ENCODE measurements at places on chromosomes 12 and 14. TPM values are rescaled to one million over a fixed set of nuclear protein-coding genes. Genes with fewer than 3 reads are reported as not detected.
A peak's percentile ranks its signal among the peaks of the same experiment; 100 is the strongest.

- DNase-seq: no peak
Measured at GRCh38 chr14:54435500-54435981, 5.6 kb downstream of the CNIH1 start.

DNA sequence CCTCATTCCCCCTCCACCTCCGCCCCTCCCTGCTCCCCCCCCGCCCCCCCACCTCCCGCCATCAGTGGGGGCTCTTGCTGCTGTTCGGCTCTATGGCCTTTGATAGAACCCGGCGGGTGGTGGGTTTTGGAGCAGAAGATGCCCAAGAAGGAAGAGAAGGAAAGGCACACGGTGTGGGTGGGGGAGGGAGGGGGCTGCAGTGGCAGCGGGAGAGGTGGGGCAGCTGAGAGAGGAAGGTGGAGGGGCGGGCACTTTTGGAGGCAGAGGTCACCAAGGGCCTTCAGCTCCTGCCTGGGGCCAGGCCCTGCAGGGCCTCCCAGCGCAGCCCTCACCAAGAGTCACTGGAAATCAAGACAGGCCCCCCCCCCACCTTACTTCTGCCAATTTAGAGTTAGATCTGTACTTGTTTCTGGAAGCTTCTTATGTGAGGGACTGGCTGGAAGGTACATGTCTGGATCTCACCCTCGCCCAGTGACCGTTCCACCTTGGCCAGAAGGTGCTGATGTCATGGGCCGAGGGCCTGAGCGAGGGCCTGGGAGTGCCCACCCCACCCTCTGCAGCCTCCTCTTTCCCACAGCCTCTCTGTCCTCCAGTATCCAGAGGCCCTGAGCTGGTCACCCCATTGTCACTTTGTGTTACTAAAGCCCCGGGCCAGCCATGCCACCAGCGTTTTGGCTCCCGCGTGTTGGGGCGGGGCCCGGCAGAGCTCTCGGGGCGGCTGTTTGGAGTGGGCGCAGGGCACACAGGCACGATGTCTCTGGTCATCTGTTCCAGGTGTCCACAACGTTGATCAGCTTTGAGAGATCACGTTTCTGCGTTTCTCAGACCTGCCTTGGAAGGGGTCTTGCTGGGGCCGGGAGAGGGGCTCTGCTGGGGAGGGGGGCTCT lies 153.9 kb downstream of the KIF26A start:
- no peak for DNase-seq

- DNase-seq: no peak
Measured at GRCh38 chr14:22552827-22553076, 36.3 kb downstream of the DAD1 start.

GRCh38 chr12:103780992-103781391 lies 60.0 kb downstream of the NT5DC3 start:
- no peak for DNase-seq

DNA sequence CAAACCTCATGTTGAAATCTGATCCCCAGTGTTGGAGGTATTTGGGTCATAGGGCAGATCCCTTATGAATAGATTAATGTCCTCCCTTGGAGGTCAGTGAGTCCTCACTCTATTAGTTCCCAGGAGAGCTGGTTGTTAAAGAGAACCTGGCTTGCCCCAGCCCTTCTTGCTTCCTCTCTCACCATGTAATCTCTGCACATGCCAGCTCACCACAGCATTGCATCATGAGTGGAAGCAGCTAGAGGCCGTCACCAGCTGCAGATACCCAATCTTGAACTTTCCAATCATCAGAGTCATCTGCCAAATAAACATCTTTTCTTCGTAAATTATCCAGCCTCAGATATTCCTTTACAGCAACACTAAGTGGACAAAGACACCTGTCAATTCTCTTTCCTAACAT lies 161.8 kb upstream of the IGF1 start:
- no peak for DNase-seq

- DNase-seq: no peak
Measured at GRCh38 chr14:101010835-101011234, 107.3 kb upstream of the RTL1 start.

DNA sequence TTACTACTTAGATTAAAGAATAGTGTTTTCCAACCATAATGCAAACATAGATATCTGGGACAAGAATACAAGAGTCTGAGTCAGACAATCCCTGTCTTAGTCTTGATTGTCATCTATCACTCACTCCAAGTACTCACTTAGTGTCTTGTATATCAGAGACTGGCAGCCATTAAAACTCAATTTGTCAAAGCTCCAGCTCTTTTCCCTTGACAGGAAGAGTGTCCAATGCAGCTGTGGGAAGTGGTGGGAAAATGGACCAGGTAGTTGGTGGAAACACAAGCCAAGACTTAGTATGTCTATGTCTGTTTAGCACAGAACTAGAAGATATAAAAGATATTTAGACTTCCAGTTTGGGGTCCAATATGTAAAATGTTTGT lies 271.6 kb upstream of the CLEC14A start:
- DNase-seq: no peak

GRCh38 chr12:27653661-27654060 lies 42.6 kb upstream of the REP15 start:
- no peak for DNase-seq

DNA sequence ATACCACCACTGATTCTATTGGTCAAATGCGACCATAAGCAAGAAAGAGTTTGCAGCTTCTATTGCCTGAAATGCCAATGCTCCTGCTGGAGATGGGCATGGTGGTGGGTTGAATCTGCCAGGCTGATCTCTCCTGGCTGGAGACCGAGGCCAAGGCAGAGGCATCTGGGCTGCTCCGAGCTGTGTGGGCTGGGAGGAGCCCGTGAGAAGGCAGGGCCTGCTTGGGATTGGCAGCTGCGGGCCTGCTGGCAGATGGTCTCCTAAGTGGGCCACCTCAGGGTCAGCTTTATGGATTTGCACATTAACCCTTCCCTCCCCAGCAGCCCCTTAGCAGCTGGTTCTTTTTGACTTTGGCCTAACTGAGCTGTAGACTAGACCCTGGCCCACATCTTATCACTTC lies 25.4 kb downstream of the SRRM4 start:
- DNase-seq: no peak

DNA sequence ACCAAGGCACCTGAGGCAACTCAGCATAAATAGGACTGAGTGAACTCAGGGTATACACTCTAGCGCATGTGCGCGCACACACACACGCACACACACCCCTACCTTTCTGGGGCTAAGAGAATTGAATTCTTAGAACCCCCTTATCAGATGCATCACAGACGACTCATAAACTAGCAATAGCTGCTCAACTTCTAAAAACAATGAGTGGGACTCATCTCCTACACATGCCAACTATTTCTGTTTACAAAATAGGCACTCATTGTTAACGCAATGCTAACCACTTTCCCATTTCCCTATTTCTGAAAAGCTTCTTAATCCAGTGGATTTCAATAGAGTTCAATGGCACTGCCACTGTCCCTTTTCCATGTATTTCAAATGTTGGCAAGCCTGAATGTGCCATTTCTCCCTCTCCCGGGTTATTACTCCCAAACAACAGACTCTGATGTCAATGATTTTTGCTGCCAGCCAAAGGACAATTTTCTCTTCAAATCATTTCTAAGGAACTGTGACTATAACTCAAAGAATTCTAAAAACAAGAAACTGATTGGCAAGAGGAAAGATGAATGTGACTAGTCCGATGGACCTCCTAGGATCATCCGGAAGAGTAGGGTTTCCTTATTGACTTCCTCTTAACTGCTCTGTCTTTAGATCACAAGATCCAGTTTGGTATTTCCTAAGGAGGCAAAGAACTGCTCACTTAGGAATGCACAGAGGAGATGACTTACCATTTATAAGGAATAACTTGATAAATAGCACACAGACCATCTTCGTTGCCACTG lies 48.8 kb downstream of the SLC38A1 start:
- peak; percentile 51 for DNase-seq

DNA sequence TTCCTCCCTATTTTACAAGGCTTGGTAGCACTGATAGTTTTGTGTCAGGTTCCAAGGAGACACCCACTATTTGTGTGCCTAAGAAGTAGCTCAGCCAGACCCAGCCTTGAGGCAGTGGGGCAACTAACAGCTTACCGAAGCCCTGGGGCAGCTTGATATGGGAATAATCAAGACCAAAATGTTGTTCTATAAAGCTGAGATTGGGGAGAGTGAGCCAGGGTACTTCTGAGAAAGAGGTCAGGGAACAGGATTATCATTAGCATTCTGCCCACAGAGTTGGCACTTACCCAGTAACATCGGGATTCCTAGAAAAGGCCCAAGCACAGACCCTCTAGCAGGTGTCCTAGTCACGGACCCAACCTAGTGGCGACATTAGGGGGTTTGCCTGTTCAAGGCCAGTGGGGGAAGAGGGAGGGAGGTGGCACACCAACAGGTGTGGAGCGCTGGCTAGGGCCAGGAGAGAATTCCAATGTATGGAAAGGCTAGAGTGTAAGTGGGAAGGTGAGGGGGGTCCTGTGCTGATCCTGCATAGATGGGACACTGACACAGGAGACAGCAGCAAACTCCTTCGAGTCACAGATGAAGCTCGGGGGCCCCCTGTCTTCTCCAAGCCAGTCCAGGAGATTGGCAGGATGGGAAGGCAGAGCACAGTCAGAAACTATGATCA lies 4.9 kb downstream of the PPP1R3E start:
- no peak for DNase-seq

GRCh38 chr12:68352067-68352466 lies 19.9 kb upstream of the MDM1 start:
- DNase-seq: no peak

DNA sequence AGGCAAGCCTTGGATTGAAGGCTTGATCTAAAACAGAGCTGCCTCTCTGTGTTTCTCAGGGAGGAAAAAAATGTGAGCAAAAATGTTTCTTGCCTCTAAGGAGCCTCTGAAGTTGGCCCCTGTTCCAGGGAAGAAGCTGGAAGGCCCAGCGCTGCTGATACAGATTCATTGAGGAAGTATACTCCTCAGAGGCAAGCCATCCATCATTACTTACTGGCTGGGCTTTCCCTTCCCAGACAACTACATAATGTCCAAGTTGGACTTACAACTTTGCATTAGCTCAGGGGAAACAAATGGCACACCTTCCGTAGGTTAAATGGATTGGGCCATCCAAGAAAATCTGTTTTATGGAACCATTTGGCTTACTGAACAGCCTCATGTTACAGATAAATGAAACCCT lies 263.7 kb upstream of the SEL1L start:
- no peak for DNase-seq

GRCh38 chr12:97408363-97408762 lies 54.2 kb upstream of the RMST start:
- DNase-seq: no peak

- no peak for DNase-seq
Measured at GRCh38 chr12:24948420-24948756, 513 bp downstream of the BCAT1 start.

GRCh38 chr12:121357331-121357730 lies 5.1 kb upstream of the ANAPC5 start:
- no peak for DNase-seq

GRCh38 chr14:25943329-25943728 lies 654.5 kb downstream of the NOVA1 start:
- no peak for DNase-seq

DNA sequence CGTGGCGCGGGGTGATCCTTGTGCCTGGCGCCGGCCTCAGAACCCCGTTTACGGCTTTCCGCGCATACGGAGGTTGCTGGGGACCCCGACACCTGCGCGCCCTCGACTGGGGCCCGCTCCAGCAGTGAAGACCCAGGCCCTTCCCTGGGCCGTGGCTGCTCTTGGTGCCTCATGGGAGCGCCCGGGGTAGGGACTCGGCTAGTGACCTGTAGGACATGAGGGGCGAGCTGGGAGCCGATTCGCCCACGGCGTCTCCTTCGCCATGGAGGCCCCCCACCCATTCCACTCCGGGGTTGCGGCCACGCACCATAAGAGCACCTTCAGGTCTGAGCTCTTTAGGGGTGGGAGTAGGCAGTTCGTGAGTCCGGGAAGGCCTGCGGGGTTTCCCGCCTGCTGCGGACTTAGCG lies 14.2 kb upstream of the PAX9 start:
- DNase-seq: no peak

DNA sequence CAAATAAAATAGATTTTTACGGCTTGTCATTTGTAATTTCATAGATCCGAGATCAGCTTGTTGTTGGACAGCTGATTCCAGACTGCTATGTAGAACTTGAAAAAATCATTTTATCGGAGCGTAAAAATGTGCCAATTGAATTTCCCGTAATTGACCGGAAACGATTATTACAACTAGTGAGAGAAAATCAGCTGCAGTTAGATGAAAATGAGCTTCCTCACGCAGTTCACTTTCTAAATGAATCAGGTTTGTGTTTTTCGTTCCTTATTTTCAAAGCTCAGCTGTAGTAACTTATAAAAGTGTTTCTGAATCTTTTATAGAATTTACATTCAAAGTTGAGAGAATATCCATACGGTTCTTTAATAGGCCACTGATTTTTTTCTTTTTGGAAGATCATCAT lies 89.1 kb downstream of the LRRK2 start:
- DNase-seq: no peak

- no peak for DNase-seq
Measured at GRCh38 chr14:74652541-74652940, 40.5 kb upstream of the LTBP2 start.

- DNase-seq: no peak
Measured at GRCh38 chr12:99670635-99671034, 23.1 kb downstream of the GARIN6 start.

GRCh38 chr12:108324351-108325017 lies 14.6 kb downstream of the CMKLR1 start:
- DNase-seq: no peak

GRCh38 chr14:63891148-63891975 lies 38.6 kb downstream of the SYNE2 start:
- no peak for DNase-seq

- no peak for DNase-seq
Measured at GRCh38 chr14:103538291-103539055, 9.5 kb downstream of the TRMT61A start.

GRCh38 chr12:6266971-6267721 lies 43.3 kb upstream of the PLEKHG6 start:
- peak; percentile 76 for DNase-seq

DNA sequence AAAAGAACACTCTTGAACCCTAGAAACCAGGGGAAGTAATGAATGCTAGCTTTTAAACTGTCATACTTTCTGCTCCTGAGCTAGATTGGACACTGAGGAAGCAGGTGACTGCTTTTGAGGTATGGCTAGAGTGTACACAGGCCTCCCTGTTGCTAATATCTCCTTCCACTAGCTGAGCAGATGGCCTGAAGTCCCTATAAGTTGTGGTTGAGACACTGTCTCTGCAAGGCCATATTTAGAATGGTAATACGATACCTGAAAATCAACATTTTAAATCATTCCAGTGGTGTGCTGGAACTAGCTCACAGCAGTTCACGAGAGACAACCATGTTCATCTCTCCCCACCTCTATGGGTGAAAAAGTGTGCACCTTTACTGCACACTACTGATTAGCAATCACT lies 46.4 kb upstream of the BMP4 start:
- DNase-seq: no peak

GRCh38 chr12:71243370-71243769 lies 85.6 kb upstream of the TSPAN8 start:
- DNase-seq: no peak

The STAC3 gene
- total RNA-seq: 0.95 TPM

The SIRT4 gene
- total RNA-seq: not detected

The RNASE3 gene
- total RNA-seq: not detected

The SLC39A5 gene
- total RNA-seq: not detected

The HCAR2 gene
- total RNA-seq: not detected

The SLCO1C1 gene
- total RNA-seq: not detected

The PTPRQ gene
- total RNA-seq: 0.64 TPM
